ENCODE measurements at places on chromosomes 1 and 21. TPM values are rescaled to one million over a fixed set of nuclear protein-coding genes. Genes with fewer than 3 reads are reported as not detected.

Gene TTC22
- 3.5 TPM for total RNA-seq

Gene ZMYND12
- total RNA-seq, result 0.59 TPM

DNA sequence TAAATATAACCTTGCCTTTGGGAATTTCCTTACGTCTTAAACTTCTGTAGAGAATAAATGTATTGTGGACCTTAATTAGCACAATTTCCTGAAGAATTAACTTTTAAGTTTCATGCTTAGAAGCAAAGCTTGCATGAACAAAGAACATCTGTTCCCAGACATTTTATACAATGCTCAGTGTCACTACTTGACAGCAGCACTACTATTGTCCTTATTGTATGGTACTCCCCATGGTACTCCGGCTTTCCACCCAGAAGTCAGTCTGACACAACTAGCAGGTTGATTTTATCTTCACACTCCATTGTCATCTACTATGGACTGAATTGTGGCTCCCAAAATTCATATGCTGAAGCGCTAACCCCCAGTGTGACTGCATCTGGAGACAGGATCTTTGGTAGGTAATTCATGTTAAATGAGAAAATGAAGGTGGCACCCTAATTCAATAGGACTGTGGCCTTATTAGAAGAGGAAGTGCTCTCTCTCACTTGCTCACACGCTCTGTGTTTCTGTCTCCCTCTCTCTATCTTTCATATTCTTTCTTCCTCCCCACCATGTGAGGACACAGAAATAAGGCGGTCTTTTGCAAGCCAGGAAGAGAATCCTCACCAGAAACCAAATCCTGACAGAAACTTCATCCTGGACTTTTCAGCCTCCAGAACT is 10.7 kb upstream of the OR2B11 start:
- no peak for DNase-seq

GRCh38 chr1:244163861-244164510 is 112.9 kb downstream of the ZBTB18 start:
- DNase-seq, result no peak

DNA sequence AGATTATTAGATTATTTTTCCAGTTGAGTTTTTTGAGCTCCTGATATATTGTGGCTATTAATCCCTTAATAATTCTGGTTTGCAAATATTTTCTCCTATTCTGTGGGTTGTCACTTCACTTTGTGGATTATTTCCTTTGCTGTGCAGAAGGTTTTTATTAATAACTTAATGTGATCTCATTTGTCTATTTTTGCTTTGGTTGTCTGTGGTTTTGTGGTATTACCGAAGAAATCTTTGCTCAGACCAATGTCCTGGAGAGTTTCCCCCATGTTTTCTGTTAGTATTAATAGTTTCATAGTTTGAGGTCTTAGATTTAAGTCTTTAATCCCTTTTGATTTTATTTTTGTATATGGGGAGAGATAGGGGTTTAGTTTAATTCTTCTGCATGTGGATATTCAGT is 7.1 kb upstream of the TBX19 start:
- no peak for DNase-seq

- no peak for DNase-seq
These were observed 308.7 kb upstream of the PLXNA2 start for GRCh38 chr1:208552928-208553327.

Gene CLEC20A
- total RNA-seq, result not detected

Gene GPR25
- 0.34 TPM for total RNA-seq

Gene RSRP1
- total RNA-seq, result 139 TPM

DNA sequence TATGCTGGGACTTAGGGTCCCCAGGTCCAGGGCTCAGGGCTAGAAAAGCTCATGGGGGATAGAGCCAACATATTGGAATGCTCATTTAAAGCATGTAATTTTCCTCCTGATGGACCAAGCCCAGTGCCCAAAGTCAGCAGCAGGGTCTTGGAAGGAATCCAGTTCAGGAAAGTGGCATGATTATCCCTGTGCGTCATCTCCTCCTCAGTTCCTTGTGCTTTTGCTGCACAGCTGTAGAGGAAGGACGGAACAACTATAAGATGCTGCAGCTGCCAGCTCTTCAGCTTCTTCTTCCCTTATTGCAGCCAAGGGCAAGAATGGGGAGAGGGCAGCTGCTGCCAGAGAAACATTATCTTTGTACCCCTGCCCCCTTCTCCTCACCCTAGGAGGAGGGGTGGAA is 58.4 kb downstream of the OVGP1 start:
- no peak for DNase-seq

Gene GJC2
- 3.5 TPM for total RNA-seq

GRCh38 chr1:26768755-26769154 is 19.0 kb upstream of the PIGV start:
- DNase-seq, result no peak

Gene PM20D1
- total RNA-seq, result 0.29 TPM

Gene ANGPTL7
- total RNA-seq, result not detected

Gene S100A3
- not detected for total RNA-seq

Gene LCE1C
- not detected for total RNA-seq

DNA sequence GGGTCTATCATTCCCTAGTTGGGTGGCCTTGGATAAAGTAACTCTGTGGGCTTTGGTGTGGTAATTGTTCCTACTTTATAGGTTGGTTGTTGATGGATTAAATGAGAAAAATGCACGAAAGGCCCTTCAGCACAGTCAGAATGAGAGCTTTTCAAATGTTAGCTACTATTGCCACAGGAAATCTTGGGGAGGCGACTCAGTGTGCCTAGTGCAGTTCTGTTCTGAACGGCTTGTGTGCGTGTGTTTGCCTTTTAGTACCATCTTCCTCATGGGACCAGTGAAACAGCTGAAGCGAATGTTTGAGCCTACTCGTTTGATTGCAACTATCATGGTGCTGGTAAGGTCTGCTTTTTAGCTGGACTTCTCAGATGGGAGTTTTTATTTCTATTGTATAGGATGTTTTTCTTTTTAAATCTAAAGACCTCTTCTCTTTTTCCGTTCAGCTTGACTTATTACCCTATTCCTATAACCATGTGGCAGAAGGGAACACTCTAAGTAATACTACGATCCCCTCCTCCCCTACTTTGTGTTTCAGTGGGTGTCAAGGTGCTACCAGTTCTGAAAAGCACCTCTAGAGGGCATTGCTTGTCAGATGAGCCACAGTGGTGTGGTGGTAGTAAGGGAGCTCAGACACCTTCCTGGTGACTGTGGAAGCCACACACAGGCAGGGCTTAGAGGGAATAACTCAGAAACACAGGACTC is 9.2 kb downstream of the SFT2D2 start:
- peak; percentile 59 for DNase-seq

Gene TMEM82
- total RNA-seq, result not detected
